Stimulated activated CD8-positive, alpha-beta memory T cell treated with anti-CD3 and anti-CD28 coated beads, Interleukin-15, amount 100 ng/mL, for 24 hours (primary cell): ENCODE measurements at places on chromosomes 5 and 9.

GRCh38 chr5:27511061-27511460 lies 472.7 kb upstream of the CDH9 start:
- DNase-seq, result no peak

- no peak for DNase-seq
Measured at GRCh38 chr5:173764332-173765028, 123.7 kb upstream of the CPEB4 start.

DNA sequence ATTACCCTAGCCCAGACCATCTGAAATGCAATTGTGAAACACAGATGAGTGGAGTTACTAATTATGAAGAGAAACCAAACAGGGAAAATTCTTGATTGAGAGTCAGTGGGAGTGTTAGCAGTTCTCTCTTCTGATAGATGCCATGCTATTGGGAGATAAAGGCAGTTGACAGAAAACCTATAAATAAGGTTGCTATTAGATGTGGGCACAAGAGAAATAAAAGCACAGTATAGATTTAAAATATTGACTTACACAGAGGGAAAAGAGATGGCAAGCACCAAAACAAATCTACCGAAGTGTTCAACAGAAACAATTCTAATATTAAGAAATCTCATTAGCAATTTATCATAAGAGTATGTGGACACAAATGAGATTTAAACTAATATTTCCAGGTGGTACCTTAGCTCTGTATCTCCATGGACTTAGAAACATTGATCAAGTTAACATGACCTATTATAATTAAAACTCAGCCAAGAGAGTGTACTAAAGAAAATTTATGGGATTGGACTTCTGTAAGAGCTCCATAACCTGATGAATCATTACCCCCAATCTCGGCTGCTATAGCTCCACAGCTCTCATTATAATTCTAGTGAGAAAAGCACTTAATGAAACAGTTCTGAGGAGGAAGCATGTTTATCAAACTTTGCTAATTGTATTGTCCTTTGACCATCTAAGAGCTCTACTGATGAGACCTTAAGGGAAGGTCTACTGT lies 665.0 kb upstream of the RIOK2 start:
- no peak for DNase-seq

- no peak for DNase-seq
Measured at GRCh38 chr9:98867429-98868168, 60.1 kb downstream of the GALNT12 start.

- DNase-seq, result no peak
Measured at GRCh38 chr5:38208782-38209378, 49.5 kb upstream of the EGFLAM start.

DNA sequence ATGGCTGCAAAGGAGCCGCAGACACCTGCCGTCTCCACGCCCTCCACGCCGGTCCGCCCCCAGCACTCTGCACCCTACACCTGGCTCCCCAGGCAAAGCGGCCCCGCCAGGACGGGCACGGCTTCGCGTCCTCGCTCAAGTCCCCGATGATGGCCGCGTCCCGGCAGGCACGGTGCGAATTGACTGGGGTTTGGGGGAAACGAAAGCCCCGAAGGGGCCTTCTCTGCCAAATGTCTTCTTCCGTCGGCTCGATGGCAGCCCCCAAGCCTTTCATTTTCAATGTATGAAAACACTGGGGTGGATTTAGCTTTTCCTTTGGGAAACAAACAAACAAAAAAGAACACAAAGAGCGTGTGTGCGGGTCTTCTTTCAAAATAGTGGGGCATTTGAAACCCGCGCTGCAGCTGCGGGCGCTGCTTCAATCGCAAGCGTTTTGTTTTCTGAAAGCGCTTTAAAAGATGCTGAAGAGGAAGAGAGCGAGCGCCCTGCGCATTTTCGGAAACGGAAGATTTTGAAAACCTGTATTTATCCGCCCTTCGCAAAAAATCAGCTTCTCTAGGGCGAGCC lies 160.0 kb downstream of the RMI1 start:
- DNase-seq, result peak; percentile 0

DNA sequence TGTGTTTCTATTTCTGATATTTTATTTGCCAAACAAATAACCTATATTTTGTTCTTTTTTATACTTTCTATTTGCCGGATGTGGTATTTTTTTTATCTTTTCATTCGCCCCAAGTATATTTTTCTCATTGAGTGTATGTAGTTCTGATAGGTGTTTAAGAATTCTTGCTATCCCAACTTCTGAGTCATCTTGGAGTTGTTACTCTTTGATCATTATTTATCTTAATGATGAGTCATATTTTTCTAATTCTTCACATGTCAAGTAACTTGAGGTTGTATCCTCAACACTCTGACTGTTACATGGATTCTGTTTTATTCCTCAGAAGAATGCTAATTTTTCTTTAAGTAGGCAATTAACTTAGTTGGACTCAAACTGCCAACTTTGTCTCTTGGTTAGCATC lies 498.1 kb downstream of the TLE1 start:
- DNase-seq, result no peak

DNA sequence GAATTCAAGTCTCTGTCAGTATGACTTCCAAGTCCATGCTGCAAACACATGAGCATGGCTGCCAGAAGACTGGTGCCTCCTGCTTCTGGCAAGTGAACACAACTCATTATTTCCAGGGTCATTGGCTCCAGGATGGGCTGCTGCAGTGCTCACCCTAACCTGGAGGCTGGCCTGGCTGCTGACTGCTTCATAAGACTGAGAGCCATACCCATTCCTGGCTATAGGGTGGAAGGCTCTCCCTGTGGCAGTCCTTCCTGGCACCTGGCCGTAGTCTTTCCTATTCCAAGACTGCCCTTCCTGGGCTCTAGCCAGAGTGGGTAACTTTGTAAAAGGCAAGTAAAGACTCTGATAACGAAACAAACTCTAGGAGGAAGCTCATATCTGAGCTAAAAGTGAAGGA lies 51.2 kb downstream of the CXXC5 start:
- DNase-seq, result no peak

- no peak for DNase-seq
Measured at GRCh38 chr5:159897786-159898393, 18.4 kb upstream of the ADRA1B start.

DNA sequence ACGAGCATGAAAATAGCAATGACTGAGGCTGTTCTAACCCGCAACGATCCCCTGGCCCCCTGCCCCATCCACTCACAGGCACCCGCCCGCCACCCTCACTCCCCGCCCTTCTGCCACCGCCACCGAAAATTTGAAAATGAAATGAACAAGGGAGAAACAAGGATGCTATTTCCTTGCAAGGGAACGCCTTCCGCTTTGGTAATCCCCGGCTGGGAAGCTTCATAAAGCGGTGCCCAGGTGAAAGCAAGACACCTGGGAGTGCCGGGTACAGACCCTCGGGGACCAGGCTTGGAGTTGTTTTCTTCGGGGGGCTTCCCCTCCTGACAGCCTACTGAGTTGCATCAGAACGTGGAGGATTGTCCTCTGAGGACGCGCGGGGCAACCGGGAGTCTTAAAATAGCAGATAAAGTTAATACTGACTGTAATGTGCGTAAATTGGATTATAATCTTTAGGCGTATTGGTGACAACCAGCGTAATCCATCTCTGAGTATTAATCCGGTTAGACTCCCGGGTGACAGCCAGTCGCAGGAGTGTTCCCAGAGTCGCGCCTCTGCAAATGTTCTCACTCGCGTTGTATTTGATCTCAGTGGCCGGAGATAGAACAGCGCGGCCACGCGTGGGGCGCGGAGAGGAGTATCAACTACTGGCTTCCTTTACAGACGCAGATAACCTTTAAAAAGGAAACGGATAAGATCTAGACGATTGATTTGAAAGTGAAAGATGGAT lies 885 bp upstream of the MLLT3 start:
- peak; percentile 16 for DNase-seq

- no peak for DNase-seq
Measured at GRCh38 chr5:79561525-79561893, 47.6 kb upstream of the HOMER1 start.

DNA sequence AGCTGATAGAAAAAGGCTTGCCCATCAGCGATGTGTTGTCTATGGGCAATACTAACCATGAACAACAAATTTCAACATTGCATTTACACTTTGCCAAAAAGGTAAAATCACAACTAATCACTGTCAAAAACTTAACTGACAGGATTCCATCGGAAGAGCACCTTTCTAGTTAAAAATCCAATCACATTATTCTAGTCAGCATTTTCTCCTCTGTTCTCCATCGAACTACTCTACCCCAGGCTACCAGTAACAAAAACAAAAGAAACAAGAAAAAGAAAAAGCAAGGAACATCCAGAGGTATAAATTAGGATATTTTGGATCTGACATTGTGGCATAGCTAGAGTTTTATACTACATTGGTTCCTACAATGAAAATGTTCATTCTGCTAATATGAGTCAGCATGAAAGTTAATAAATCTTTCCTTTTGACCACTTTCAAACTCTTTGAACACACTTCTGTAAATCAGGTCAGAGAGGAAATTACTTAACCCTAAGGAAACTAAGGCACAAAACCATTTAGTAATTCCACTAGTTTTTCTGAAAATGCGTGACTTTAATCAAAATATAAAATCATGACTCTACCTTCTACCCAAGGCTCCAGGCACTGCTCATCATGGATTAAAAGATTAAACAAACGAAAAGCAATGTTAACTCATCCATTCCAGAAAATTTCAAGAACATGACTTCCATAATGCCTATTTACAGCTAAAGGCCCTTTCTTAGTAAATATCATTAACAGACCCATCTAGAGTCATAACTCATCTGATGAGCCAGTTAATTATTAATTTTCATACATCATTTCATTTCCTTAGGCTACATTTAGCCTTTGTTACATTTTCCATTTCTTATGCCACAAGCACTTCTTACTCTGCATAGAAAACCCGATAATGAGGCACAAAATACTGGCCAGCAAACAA lies 10.2 kb downstream of the GLIS3 start:
- DNase-seq, result no peak

DNA sequence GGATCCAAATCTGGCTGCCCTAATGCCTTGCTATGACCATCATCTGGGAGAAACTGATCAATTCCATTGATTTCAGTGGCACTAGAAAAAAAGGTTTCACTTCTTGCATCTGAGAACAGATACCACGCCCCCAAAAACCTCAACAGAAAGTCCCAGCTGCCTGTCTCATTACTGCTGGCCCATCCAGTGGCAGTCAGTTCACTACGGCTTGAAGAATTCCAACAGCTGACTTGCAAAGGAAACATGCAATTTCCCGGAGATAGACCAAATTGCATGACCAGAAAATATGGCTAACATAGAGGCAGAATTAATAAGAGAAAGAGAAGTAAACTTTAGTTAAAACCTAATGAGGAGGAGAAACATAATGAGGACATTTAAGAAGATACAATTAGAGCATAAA lies 48.6 kb downstream of the UGCG start:
- no peak for DNase-seq

DNA sequence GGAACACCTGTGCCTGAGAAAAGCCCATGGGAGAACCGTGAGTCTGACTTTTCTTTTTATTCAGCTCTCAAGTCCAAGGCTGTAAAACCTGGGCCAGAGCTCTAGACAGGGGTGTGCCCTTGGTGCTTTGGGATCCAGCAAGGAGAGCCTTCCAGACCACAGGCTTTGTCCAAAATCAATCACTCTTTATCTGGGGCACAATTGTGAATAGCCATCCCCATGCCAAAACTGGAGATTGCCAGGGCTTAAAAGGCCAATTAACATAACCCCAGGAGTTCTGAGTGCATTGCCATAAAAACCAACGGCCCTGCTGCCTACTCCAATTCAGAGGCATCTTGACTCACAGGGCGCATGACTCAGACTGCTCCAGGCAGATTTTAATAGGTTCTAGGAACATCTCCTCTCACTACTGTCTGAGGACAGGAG lies 391.8 kb downstream of the ARHGEF28 start:
- DNase-seq, result no peak

- DNase-seq, result no peak
Measured at GRCh38 chr5:172553903-172554302, 87.2 kb upstream of the NEURL1B start.

GRCh38 chr5:50300878-50301277 lies 140.2 kb downstream of the EMB start:
- no peak for DNase-seq

DNA sequence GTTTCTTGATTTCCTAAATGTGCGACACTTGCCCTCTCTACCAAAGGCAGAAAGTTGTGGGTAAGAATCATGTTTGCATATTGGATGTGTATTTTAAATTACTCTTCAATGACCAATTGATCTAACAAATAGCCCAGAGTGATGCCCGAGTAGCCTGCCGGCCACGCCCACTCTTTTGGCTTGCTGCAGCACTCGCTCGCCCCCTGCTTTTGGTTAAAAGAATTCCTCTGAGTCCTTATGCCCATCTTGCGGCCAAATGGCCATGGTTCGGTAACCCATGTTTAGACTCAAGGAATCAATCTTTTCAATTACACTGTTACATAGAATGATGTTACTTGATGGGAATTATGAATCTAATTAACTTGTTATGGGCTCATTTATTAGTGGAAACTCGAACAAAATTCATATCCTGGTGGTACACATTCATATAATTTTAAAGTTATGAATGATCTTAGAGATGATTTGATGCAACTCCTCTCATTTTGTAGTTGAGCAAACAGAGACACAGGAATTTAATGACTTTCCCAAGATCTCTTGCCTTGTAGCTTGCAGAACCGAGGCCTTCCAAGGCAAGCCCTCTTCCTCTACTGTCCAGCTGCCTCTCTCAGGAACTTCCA lies 36.5 kb downstream of the PPIC start:
- DNase-seq, result no peak

GRCh38 chr9:1198085-1198484 lies 147.9 kb downstream of the DMRT2 start:
- DNase-seq, result no peak

- no peak for DNase-seq
Measured at GRCh38 chr5:445591-445990, 2.6 kb downstream of the EXOC3 start.

GRCh38 chr9:22102146-22103053 lies 93.3 kb upstream of the CDKN2B start:
- no peak for DNase-seq

GRCh38 chr9:5425006-5425628 lies 12.6 kb downstream of the PLGRKT start:
- DNase-seq, result no peak

- DNase-seq, result no peak
Measured at GRCh38 chr5:79771387-79771786, 81.8 kb downstream of the CMYA5 start.

GRCh38 chr5:91941588-91941987 lies 558.5 kb upstream of the ARRDC3 start:
- no peak for DNase-seq

DNA sequence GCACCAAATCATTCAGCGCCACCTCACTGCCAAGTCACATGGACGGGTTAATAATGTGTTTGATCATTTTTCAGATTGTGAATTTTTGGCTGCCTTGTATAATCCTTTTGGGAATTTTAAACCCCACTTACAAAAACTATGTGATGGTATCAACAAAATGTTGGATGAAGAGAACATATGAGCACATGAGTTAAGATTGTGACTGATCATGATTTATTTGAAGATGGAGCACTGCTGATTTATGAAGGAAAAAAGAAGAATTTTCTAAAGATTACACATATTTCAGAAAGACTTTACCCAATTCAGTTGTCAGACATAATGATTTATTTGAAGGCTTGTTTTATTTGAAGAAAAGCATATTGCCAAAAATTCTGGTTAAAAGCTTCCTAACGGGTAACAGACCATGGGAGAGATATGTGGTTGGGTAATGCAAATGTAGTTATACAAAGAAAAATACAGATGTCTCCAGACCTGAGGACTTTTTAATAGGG lies 37.4 kb downstream of the TNFAIP8 start:
- no peak for DNase-seq

GRCh38 chr9:33455945-33456344 lies 8.6 kb upstream of the AQP3 start:
- DNase-seq, result no peak
